Activated naive CD4-positive, alpha-beta T cell treated with anti-CD3 and anti-CD28 coated beads, Interleukin-2, amount 10 ng/mL, durations not matched to agents 7 days and 5 days (primary cell): ENCODE measurements at places on chromosomes 2 and 18.

DNA sequence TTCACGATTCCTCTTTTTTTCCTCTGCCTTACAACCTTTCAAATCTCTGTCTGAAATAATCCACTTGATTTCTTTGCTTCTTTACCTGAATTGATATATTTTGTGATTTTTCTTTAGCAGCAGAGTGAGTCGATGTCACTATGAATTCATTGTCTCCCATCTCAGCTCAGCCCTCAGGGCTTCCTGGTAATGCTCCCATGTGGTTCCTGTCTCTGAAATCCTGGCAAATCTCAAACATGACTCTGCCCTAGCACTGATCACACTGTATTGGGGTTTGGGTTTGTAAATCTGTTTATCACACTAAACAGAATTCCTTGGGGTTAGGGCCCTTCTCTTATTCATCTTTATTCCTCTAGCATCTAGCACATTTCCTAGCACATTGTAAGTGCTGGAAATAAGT lies 43.0 kb upstream of the MSTN start:
- DNase-seq = no peak

GRCh38 chr2:195279840-195280427 lies 377.1 kb upstream of the SLC39A10 start:
- no peak for DNase-seq

- no peak for DNase-seq
Measured at GRCh38 chr2:186456941-186457340, 29.1 kb upstream of the ZC3H15 start.

- DNase-seq = no peak
Measured at GRCh38 chr2:213065583-213066442, 85.6 kb downstream of the IKZF2 start.

- no peak for DNase-seq
Measured at GRCh38 chr2:102061962-102062795, 70.4 kb downstream of the IL1R2 start.

DNA sequence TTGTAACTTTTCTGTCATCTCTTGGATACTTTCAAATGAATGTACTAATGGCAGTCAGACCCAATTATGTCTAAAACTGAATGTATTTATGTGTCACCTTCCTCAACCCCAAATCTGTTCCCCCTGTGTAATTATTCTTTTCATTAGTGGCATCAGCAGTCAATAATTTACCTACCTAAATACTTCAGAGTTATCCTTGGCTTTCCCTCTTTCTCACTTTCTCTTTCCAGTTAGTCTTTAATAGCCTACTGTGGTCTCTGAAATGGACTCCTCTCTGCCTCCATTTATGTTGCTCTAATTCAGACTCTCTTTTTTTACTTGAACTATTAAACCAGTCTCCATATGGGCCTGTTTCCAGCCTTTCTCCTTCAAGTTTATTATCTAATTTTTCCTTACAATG lies 21.0 kb downstream of the C18orf63 start:
- no peak for DNase-seq

DNA sequence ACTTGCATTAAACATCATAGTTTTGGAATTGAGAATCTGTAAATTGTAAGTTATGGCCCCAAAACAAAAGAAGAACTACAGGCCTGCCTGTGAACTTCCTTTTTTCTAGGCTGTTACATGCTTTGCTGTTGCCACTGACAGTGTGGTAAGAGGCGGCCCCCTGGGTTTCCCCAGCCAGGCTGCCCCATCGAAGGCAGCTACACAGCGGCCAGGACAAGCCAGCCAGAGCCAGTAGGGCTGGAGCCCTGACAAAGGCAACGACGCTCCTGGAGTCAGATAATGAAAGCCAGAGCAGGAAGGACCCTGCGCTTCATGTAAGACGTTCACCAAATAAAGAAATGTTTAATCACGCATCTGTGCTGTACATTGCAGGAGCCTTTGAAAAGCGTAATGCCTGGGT lies 55.0 kb downstream of the ANKRD44 start:
- DNase-seq = peak; percentile 81

DNA sequence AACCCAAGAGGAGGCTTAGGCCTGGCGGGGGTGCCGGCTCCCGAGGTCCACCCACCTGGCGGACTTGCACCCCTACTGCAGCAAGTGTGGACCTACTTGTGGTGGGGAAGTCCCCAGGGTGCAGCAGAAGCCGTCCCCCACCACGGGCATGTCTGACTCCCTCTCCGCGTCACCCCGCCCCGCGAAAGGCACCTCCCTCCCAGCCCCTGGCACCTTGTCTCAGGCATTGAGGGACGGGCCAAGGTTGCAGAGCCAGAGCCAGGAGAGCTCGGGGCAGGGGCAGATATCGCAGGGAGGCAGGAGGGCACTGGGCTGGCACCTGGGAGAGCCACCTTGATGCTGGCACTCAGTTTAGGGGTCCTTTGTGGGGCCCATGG lies 19.0 kb downstream of the CROCC2 start:
- DNase-seq = peak; percentile 23

- DNase-seq = no peak
Measured at GRCh38 chr2:11667194-11667593, 2.8 kb downstream of the NTSR2 start.

GRCh38 chr2:85309699-85310321 lies 18.0 kb downstream of the TGOLN2 start:
- peak; percentile 52 for DNase-seq

GRCh38 chr2:127560931-127561280 lies 25.4 kb downstream of the MYO7B start:
- no peak for DNase-seq

DNA sequence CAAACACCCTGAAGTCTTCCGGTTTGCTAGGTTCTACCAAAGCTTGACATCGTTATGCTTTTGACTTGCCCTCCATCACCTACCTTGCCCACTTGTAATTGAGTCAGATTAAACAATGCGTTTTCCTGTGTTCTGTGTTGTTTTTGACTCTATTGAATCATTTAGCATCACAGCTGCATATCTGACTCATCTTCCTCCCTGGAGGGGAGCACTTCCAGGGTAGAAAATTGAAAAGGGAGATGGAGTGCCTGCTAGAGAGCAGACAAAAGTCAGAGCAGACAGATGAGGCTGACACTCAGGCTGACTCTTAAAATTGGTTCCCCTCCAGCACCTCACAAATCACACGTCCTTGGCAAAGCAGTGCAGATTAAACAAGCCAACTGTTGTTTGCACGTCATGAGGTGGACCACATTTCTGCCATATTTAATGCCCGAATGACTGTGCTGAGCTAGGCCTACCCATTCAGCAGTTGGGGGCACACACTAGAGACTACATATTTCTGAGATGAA lies 2.2 kb downstream of the MPP4 start:
- no peak for DNase-seq

DNA sequence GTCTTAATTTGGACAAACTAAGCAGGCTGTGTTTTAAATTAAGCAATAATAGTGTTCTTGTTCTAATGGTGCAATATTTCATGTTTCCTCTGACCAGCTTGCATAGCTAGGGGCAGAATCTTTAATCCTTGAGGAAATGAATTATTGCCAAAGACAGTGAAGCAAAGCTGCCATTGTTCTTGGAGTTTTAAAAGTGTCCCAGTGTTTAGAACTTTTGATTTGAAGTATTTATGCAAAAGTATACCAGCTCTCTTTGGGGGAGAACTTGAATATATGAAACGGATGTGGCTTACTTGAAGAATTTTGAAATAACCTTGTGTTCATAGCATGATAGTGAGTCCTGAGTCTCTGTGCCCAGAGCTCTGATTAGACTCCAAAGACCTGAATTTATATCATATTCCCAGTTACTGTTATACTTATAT lies 33.4 kb downstream of the ITGA6 start:
- no peak for DNase-seq

GRCh38 chr2:47097563-47097962 lies 57.5 kb downstream of the STPG4 start:
- no peak for DNase-seq

DNA sequence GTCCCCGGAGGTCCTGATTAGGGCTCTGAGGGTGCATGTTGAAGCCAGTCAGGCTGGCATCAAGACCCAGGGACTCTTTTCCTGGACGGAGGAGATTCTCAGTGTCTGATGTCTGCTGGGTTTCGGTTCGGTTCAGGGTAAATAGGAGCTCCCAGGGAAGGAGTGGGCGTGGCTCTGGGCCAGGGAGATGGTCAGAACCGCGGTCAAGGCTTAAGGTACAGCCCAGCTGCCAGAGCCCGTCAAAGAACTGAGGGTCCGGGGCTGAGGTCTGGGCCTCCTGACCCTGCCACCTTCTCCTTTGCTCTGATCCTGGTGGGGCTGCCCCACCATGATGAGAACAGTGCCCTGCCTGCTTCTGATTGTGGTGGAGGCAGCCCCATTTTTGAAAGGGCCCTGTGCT lies 39.8 kb downstream of the LPIN1 start:
- DNase-seq = no peak

GRCh38 chr2:215479121-215479520 lies 43.3 kb upstream of the FN1 start:
- DNase-seq = no peak
